CD4-positive, alpha-beta T cell treated with Interleukin-4 for 4 hours (primary cell): ENCODE measurements at places on chromosomes 7 and 10.

GRCh38 chr10:92690211-92690914 lies 608 bp downstream of the HHEX start:
- peak; percentile 51 for DNase-seq

DNA sequence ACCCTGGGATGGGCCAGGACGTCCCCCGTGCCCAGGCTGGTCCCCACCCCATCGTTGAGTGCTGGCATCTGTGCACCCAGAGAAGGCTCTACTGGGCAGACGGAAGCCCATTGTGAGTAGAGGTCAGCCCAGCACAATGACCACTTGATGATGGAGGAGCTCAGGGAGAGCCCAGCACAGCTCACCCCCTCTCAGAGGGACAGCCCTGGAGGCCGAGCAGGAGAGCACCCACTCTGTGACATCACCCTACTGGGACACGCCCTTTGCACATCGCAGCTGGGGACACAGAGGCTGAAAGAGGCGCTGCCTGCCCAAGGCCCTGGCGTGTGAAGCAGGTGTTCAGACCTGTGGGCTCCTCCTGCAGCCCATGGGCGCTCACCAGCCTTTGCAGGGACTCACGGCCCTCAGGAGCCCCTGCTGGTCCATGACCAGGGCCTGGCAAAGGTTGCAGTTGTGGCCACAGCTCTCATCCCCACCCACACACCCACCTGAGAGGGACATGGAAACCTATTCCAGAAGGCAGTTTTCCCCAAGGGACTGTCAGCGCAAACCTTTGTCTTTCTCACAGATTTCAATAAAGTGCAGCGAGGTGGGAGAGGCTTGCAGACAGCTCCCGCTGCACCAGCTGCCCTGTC lies 67.2 kb upstream of the PPP2R2D start:
- DNase-seq, result no peak

DNA sequence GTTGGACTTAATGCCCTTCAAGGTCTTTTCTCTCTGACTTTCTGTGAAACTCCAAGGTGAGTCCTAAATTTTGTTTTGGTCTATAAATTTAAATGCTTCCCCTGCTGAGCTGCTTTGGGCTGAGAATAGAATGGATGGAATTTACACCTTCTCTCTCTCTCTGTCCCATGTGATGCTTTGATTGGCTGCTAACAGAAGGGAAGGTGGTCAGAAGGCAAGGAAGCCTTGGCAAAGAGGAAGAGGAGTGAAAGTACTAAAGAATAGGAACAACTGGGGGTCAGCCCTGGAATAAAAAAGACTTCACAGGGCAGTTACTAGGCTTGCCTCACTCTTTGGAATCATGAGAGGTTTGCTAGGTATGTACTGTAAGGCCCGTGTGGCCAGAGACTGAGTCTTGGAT lies 260.2 kb downstream of the AUTS2 start:
- no peak for DNase-seq

GRCh38 chr10:36624551-36625100 lies 500.8 kb upstream of the ANKRD30A start:
- DNase-seq, result no peak

DNA sequence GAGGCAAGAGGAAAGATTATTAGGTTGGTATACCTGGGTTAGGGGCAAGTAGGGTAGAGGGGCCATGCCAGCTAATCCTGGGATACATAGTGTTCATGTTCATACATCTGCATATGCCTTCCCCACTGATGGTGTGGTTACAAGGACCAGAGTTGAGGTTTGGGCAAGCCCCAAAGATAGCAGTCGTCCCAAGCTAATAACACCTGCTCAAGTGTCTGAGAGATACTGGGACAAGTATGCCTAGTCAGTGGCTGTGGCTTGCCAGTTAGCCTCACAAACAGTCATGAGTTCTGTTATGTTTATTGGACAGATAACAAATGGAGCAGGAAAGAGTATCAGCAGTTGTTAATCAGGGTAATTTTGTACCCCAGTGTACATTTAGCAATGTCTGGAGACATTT lies 139.6 kb downstream of the ADAM22 start:
- DNase-seq, result no peak

DNA sequence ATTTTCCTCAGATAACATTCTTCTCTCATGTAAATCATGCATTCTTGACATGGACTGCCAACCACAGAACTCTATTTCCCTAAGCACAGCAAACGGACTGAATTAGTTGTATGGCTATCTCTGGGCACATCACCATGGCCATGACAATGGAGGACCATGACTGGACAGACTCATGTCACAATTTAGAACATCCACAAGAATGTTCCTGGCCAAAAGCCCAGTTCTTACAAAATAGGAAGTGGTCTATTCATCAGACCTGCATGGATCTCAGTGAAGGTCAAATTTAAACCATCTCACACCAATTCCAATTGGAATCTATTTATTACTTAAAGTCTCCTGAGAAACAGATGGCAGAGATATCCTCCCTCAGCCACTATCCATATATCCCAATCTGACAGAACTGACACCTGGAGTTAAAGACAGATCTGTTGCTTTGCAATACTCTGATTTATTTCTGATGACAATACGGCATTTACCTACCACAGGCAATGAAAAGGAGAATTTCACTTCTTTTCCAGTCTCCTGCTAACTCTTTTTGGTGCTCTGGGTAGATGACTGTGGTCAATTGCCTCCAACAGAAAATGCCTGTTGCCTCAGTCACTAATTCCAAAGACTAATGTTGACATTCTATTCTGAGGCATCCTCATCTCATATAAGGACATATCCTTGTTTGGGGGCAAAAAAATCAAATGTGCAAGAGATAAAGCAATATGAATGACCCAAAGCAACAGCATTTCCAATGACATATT lies 254.8 kb downstream of the HTR7 start:
- DNase-seq, result no peak

DNA sequence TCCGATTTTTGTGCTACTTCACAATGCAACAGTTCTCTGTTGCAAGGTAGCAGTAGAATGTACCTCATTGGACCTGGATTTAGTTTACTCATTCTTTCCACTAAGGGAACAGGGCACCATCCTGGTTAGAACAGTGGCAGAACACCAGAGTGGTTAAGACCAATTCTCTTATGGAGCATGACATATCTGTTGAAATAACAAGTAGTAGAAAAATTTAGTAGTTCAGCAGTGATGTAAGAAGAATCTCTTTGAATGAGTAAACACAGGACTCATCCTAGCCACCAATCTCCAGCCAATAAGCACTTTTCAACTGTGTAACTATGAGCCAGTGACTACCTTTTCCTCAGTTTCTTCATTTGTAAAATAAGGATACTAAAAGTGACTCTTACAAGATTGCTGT lies 2.4 kb downstream of the ANKRD22 start:
- DNase-seq, result no peak

DNA sequence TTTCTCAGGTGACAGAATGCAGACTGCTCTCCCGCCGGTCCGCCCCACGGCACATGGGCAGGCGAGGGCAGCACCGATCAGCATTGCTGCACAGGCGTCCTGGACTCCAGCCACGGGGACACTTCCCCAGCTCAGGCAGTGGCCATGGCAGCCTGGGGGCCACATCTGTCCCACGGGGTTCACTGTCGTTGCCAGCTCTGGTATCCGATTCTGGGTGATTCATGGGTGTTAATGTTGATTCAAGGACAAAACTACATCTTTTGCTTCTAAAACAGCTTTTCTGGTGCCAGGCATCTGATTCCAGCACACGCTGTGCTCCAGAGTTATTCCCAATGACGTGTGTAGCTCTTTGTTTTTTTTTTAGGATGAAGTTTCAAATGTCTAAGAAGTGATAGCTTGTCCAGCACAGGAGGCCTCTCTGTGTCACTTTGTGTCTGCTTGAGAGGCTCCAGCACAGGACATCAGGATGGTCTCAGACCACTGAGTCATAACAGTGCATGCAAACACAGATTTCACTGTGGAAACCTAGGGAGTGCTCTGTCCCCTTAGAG lies 218.0 kb downstream of the WDR37 start:
- DNase-seq, result no peak

DNA sequence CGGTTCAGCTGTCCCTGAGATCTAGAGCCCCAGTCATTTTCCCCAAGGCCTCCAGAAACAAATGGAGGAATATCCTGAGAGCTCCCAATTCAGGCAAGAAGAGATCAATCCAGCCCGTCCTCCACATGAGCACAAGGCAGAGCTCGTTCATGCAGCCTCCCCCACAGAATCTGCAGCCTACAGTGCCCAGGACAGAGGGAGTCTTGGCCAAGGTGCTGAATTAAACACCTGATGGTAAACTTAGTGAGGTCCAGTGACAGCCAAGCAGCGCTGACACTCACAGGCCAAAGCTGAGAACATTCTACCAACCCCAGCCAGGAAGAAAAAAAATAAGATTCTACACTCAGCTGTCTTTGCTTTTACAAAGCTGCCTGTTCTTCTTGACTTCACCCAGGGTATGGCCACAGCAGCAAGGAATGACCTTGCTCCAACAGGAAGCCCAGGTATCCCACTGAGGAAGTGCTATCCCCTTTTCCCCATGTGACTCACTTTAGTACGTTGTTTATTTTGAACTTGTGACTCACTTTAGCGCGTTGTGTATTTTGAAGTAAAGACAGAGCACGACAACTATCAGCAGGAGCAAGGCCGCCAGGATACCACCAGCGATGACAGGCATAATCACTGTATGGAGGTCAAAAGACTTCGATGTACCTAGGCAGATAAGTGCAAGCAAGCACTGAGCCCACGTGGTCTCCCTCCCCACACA lies 4.4 kb upstream of the CUZD1 start:
- DNase-seq, result no peak
